ENCODE measurements at places on chromosomes 3 and 15.

DNA sequence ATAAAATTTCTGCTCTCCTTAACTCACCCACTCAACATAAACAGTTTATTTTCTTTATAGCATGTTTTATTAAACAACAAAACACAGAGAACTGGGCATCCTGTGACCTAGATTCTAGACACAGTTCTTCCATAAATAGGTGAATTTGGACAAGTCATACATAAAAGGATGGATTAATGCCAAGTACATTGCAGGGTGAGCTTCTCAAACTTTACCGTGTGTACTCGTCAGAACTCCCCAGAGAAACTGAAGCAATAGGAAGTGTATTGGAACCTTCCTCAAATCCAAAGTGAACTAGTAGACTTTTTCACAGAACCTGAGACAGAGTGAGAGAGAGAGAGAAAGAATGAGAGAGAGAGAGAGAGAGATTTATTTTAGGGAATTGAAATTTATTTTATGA, 139.7 kb downstream of the CD47 start:
- DNase-seq = no peak

- DNase-seq = peak; percentile 42
These were observed 1.4 kb upstream of the IL17RC start for GRCh38 chr3:9915254-9916141.

GRCh38 chr3:183265157-183265642, 12.1 kb downstream of the B3GNT5 start:
- peak; percentile 54 for DNase-seq

GRCh38 chr15:62558640-62559380, 393.7 kb upstream of the C2CD4B start:
- no peak for DNase-seq

DNA sequence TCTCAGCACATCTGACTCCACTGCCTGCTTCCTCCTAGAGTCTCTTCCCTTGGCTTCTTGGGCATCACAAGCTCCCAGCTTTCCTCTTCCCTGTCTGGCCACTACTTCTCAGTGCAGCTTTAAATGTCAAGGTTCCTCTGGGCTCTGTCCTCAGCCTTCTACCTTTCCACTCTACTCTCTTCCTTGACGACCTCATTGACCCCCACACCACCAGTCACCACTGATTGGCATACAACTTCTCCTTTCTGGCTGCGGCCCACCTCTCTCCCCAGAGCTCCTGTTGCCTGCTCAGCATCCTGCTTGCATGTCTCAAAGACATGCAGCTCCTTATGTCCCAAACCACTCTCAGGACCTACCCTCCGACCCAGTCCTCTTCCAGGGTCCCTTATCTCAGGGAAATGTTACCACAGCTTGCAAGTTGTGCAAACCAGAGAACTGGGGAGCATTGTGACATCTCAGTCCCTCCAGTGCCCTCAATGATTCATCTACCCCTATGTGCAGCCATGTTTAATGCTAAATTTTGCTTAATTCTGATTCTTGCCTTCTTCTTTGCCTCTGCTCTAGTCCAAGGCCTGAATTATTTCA, 49.9 kb downstream of the TRPM1 start:
- no peak for DNase-seq

DNA sequence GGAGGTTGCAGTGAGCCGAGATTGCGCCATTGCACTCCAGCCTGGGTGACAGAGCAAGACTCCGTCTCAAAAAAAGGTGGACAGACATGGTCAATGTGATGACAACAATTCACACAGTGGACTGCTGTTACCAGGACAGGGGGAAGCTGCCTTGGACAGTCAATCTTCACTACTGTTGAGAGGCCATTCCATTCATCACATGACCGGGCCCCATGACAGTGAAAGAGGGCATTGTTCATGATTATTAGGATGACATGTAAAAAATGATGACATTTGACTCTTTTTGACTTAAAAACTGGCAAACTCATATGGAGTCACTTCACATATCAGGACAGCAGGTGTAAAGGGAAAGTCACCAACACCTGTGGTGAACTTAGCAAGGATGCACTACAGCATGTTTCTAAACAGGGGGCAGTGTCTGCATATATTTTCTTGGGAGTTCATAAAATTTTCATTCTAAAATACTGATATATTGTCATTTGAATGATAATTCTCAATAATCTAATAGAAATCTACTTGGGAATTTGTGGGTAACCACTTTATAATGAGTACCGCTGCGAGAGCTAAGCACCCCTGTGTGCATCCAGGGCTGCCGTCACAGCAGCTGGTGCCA, 34.2 kb upstream of the LDHAL6B start:
- DNase-seq = no peak

- DNase-seq = no peak
These were observed 65.1 kb downstream of the PRICKLE2 start for GRCh38 chr3:64160000-64160695.

DNA sequence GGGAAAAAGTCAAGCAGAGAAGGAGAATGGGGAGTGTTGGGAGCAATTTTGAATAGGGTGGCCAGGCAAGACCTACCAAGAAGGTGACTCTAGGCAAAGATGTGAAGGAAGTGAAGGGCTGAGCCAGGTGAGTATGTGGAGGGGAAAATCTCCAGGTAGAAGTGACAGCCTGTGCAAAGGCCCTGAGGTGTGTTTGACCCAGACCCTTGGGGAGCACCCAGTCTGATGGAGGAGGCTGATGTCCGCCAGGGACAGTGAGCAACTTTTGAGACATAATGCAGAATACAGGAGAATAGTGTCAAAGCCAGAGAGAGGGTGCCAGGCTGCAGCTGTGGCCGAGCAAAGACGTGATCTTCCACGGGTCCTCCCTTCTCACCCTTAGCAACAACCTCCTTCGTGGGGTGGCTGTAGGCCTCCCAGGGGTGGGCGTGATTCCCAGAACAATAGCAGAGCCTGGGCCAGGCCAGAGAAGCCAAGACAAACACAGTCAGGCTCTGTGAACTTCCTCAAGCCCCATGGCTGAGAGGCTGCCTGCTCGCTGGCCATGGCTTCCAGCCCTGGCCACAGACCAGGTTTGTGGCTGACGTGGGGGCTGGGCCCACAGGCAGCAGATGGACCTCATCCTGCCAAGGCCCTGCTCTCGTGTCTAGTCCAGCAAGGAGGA, 58.1 kb downstream of the SLC6A6 start:
- DNase-seq = peak; percentile 68

GRCh38 chr15:90560229-90560776, 30.6 kb downstream of the CRTC3 start:
- DNase-seq = no peak

GRCh38 chr3:100173961-100174360, 59.7 kb upstream of the FILIP1L start:
- DNase-seq = no peak

- DNase-seq = no peak
These were observed 13.6 kb downstream of the RPAP1 start for GRCh38 chr15:41530363-41530956.

- DNase-seq = no peak
These were observed 3.6 kb upstream of the LRCH3 start for GRCh38 chr3:197787412-197787811.

DNA sequence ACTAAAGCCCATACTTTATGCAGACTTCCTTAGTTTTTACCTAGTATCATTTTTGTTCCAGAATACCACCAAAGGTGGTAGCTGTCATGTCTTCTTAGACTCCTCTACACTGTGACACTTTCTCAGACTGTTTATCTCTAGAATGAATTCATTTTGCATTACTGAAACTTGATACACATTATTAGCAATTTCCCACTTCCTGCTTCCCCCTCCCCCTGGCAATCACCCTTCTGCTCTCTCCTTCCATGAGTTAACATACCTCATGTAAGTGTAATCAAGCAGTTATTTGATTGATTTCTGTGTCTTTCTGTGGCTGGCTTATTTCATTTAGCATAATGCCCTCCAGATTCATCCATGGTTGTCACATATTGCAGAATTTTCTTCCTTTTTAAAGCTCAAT, 204.9 kb downstream of the STAG1 start:
- no peak for DNase-seq

- DNase-seq = no peak
These were observed 1123.5 kb downstream of the ROBO2 start for GRCh38 chr3:78163379-78163778.

GRCh38 chr15:78881681-78882080, 9.0 kb downstream of the MORF4L1 start:
- DNase-seq = no peak

DNA sequence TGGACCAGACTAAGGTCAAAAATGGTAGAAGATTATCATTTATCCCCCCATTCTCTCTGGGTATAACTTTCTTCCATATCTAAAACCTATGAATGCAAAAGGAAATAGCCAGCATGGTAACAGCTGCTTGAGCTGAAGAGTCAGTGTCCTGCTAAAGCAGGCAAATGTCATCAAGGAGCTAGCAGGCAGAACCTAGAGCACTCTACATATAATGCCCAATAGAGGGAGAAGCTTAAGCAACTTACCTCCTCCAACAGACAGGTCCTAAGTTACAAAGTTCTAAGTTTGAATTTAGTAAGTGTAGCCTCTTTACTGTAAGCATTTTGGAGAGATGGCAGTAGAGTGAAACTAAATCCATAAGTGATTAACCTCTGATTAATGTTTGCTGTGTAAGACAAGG, 7.7 kb downstream of the RAF1 start:
- DNase-seq = no peak

DNA sequence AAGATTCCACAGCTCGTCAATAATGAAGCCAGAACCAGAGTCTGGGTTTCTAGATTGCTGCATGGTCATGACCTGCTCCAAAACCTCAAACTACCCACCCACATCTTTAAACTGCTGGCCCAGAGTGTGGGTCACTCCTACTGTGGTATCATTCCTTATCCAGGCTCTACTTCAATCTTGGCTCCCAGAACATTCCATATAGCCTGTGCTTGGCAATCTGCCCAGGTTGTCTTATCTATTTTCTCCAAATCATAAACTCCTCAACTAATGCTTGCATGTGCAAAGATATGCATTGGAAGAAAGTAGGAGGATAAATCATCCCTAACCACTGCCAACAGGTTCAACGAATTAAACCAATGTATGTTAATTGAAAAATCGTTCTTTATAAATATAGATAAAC, 169.7 kb downstream of the ANXA2 start:
- no peak for DNase-seq

DNA sequence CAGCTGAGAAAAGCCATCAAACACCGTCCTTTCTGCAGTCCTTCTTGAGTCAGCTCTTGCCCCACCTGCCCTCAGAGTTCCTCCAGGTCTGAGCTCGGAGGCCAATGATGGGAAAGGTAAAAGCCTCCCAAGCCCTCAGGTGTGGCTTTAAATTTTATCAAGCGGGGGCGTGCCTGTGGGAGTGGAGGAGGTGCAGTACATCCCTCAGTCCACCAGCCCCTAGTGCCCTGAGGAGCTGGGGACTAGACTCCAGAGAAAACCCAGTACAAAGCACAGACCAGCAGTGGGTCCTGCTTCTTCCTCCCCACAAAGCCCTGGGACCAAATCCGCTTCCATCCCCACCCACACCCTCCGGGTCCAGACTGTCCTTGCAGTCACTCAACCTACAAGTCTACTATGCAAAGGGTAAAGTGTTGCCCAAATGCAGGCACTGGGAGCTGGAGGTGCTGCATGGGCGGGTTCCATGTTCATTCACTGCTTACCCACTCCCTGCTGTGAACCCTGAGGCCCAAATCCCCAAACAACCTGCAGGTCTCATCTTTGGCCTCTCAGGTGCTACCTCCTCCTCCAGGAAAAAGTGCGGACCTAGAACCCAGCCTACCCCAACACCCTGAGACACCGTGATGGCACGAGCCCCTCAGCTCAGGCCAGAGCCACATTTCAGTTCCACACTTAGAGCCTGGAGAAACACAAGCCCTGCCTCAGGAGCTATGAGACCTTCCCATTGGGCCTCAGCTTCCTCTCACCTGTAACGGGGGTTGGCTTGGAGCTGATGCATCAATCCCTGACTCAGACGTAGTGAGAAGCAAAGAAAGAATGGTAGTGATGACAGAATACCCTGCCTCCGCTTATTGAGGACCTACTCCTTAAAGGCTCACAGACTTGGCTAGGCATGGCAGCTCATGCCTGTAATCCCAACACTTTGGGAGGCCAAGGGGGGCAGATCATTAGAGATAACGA, 2.4 kb downstream of the PFKFB4 start:
- no peak for DNase-seq

DNA sequence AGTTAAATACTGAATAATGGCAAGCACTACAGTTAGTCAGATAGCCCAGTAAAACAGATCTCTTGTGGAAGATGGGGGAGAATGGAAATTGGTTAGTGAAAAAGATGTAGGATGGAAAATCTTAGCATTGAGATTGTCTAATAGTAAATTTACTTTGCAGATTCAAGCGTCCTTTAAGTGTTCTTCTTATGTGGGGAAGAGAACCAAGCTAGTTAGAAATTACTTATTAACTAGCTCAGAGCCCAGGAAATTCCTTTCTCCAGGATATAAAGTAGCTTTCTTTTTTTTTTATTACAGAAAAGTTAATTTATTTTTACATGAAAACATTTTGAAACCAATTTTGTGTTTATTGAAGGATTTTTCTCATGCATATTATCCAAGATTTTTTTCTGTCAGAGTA, 36.7 kb downstream of the TIPARP start:
- no peak for DNase-seq

DNA sequence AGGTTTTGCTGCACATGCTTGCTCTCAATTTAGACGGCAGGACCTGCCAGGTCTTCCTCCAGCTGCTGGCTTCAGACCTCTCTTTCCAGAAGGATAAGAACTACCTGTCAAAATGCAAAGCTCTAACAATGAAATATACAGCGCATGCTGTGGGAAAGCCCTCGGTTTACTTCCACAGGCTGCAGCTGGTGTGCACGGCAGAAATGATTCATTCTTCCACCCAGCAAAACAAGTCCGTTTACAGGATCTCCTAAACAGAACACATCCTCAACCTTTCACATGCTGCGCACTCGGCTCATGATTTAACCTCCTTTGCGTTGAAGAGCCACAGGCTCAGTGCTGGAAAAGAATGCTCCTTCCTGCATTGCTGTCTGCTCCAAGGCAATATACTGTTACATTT, 92.4 kb upstream of the WNT5A start:
- DNase-seq = no peak

DNA sequence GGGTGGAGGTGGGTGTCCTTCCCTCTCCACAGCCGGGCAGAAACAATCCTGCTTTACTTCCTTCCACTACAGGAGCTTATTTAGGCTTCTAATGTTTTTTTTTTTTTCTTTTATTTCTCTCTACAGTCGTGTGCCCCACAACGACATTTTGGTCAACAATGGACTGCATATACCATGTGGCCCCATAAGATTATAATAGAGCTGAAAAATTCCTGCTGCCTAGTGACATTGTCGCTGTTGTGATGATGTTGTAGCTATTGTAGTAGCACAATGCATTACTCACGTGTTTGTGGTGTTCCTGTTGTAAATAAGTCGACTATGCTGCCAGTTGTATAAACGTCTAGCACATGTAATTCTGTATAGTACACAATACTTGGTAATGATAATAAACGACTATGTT, 153.7 kb downstream of the IL20RB start:
- DNase-seq = no peak

GRCh38 chr3:62051506-62051905, 321.8 kb downstream of the FEZF2 start:
- no peak for DNase-seq

DNA sequence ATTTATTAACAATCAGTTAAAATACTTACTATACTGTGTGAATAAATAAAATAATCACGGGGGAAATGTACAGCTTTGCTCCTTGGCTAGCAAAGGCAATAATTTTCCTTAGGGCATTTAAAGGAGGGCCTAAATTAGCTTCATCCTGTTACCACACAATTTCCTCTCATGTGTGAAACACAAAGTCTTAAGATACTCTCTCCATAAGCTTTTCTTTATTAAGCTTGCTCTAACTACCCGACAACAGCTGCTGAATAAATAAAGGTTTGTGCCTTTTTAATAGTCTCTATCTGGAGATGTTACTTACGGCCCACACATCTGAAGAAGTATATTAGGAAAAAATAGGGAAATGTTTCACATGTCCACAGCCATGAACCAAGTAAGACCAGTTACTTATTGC, 29.7 kb downstream of the ZNF106 start:
- no peak for DNase-seq

Measured in nucleus accumbens (tissue), 56 donors.